ENCODE measurements at places on chromosomes 7 and 10.

DNA sequence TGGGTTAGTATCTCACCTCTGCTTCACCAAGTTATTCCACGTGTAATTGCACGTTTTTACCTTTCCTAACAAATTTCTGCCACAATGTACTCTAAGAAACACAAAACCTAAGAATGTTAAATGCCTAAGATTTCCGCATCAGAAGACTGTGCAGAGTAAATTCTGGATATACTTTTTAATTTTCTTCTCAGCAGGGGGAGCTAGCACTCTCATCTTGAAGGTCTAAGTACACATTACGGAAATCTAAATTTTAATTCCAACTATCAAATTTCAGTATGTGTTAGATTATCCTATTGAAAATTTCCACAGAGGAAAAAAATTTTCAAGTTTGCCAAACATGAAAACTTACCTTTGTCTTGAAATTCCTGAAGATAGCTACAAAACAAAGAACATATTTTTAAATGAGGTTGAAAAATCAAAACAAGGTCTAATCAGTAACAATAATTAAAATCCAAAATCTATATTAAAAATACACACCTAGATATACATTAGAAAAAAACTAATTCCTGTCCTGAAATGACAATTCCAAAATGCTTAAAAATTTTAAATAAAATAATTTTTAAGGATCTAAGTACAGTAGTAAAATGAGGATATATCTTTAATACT, 10.5 kb downstream of the SKAP2 start:
- DNase-seq: peak; percentile 44

- DNase-seq: no peak
Measured at GRCh38 chr7:96747418-96747940, 37.8 kb upstream of the SEM1 start.

- no peak for DNase-seq
Measured at GRCh38 chr7:89661876-89662275, 492.4 kb upstream of the STEAP1 start.

- no peak for DNase-seq
Measured at GRCh38 chr7:29780346-29780745, 26.0 kb upstream of the WIPF3 start.

- no peak for DNase-seq
Measured at GRCh38 chr7:131952365-131952764, 395.9 kb upstream of the PODXL start.

DNA sequence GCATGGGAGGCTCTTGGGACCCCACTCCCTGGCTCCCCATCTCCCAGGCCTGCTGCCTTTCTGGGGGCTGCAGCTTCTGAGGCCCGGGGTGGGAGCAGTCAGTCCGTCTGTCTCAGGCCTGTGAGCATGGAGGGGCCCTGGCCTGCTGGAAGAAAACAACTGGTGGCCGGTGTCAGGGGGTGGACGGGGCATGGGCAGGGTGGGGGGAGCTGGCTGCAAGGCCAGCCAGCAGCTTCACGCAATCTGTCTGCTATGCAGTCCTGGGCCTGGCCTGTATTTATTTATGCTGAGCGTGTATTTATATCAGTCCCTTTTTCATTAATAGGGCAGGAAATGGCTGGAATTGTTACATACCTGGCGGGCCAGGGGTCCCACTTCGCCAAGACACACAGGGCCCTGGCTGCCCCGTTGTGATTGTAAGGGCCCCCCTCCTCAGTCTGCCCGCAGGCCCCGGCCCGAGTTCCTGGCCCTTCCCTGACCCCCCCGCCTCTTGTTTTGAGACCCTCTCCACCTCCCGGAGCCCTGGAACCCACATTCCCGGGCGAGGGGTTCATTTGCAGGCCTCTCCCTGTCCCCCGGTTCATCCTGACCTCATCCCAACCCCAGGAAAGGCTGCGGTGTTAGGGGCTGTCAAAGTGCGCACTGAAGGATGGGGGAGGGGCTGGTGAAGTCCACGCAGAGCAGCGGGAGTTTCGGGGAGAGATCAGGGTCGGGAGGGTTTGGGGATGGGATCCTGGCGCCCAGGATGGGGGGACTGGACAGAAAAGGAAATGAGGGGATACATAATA, 8.2 kb downstream of the TMEM270 start:
- DNase-seq: no peak

DNA sequence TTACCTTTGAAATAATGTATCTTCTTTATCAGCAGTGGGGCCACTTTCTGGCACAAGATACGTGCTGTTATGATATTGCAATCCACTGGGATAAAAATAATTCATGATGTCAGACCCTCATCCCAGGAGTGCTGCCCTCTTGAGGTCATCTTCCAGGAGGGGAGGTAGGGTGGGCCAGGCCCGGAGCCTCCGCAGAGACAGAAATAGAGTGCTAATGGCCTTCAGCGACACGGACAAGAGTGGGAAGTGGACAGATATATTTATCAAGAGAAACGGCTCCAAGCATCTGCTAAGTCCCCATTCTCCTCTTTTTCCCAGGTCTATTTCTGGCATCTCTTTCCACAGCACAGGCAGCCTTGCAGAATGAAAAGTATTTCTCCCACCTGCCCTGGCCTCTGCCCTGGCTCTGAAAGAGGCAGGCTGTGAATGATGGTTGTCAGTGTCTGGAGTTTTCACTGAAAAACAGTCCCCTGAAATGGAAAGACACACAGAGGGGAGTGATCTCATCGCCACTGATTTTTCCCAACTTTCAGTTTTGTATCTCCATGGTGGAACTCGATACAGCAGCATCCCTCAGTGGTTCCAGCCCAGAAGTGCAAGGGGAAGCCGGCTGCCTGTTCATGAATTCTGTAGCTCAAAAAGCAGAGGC, 251.7 kb upstream of the MYO3A start:
- DNase-seq: no peak

DNA sequence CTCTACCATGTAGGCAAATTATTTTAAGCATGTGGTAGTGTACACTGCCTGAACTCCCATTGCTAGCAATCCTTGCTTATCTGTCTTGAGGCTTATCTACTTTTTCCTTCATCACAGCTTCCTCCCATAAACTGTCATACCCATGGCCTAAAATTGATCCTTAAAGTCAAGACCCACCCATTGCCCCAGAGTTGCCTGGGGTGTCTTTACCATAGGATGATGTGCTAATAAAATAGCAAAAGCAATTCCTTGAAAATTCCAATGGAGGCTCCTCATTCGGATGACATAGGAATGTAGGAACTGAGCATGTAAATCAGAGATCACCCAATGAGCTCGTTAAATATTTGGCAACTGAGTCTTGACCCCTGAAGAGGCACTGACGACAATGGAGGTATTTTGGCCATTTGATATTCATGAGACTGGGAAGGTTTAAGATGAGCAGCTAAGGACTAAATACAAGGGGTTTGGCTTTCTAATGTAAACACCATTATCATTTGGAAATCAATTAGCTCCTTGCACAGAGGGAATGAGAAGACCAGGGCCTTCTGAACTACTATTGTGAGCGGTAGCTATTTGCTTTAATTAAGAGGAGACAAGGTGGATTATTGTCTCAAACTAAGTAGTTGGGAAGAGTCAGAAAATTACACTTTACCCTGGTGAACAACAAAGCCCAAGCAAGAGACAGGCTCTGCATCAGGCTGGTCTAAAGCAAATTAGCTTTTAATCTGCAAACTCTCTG, 234.9 kb downstream of the GATA3 start:
- DNase-seq: no peak

- no peak for DNase-seq
Measured at GRCh38 chr10:42428534-42428933, 209.8 kb downstream of the ZNF33B start.

Data from CD4-positive, alpha-beta T cell treated with Interleukin-17A for 1 hour (primary cell).